NCI-H1105 treated with DMSO at 0.1 percent for 48 hours (cell line): ENCODE measurements at places on chromosomes 2 and 18.

GRCh38 chr2:3433339-3433699 is 53.8 kb downstream of the TRAPPC12 start:
- no peak for DNase-seq

DNA sequence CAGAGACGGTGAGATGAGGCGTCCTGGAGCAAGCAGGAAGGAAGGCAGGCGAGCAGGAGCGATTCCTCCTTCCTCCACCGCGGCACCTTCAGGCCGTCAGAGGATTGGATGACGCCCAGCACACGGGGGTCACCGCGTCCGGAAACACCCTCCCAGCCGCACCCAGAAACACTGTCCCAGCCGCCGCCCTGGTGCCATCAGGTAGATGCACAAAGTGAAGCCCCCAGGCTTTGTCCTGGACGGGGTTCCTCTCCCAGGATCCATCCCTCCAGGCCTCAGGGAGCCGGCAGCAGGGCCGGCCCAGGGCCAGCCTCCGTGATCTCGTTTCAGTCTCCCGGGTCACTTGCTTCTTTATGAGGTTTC is 31.5 kb downstream of the RTP5 start:
- DNase-seq, result no peak

GRCh38 chr2:8790739-8791162 is 46.7 kb downstream of the KIDINS220 start:
- no peak for DNase-seq

- DNase-seq, result no peak
Measured at GRCh38 chr18:46789088-46789487, 32.2 kb upstream of the ST8SIA5 start.

DNA sequence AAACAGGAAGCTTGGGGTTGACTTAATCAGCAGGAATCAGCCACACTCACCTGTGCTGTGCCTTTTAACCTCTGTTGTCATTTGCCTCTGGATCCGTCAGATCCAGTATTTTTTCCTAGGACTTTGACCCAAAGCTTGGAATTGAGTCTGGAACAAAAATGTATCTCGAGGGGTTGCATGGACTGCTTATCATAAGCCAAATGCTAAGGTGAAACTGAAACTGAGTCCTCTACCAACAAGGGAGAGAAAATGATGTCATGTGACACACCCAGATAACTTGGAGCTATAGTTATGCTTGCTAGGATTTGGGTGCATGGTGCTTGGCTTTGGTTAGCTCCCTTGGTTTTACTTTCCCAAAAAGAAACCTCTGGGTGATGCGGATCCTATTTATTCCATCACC is 2158.6 kb upstream of the PIK3C3 start:
- DNase-seq, result no peak

DNA sequence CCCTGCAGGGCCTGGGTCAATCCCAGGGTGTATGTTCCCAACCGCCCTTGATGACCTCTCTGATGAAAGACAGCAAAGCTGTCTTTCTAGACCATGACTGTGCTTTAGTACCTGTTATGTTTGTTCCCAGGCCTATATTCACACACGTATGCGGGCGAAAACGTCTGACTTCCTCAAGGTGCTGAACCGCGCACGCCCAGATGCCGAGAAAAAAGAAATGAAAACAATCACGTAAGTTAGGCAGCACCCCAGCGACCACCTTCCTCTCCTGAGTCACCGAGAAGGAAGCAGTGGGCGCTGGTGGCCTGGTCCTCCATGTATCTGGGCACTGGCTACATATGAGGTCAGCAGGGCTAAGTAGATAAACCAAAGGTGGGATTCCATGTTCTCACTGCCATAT is 11.1 kb upstream of the GPBAR1 start:
- DNase-seq, result no peak

DNA sequence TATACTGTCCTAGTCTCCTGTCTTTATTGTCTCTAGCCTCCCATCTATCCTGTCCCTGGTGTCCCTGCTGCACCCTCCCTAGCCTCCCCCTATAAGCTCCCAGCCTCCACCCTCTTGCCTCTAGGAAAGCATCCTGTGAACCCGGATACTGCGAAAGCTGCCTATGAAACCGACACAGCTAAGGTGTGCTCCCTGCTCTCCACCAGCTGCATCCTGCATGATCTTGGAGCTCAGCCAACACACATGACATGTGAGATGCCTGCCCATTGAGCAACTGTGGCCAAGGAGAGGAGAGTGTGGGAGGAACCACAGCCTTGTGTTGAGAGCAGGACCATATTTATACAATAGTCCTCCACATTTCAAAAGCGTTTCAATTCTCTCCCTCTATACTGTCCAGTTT is 187.1 kb downstream of the ZBTB7C start:
- peak; percentile 96 for DNase-seq

DNA sequence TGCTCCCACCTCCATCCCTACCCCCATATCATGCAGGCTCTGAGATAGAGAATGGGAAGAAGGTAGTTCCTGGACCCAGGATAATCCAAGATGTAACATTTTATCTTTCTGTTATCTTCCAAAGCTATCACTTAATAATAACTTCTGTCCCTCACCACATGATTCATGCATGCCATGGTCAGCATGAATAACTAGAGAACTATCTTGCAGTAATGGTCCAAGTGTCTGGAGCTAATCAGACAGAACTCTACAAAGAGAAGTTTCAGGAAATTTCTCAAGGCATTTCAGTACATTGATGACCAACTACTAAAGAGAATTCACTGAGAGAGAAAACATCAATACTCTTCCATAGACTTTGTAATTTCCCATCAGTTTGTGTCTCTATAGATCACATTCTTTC is 1469.7 kb upstream of the PIK3C3 start:
- no peak for DNase-seq

GRCh38 chr2:166661824-166662223 is 167.8 kb upstream of the SCN7A start:
- DNase-seq, result no peak

DNA sequence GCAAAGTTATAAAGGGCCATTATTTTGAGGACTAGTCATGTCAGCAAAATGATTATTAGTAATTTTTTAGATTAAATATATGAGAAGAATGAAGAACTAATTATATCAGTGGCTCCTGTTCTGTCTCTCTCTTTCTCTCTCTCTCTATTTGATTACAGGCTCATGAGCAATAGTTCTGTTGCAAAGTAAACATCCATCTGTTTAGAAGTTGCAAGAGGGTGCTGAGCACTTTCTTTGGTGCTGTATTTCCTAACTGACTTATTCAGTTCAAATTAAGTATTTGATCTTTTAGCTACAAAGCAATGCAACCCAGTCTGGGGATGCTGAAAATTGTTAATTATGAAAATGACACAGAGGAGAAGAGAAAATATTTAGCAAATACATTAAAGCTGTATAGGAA is 408.1 kb upstream of the UBE2E3 start:
- DNase-seq, result no peak

GRCh38 chr2:3895021-3895420 is 191.6 kb downstream of the DCDC2C start:
- no peak for DNase-seq

DNA sequence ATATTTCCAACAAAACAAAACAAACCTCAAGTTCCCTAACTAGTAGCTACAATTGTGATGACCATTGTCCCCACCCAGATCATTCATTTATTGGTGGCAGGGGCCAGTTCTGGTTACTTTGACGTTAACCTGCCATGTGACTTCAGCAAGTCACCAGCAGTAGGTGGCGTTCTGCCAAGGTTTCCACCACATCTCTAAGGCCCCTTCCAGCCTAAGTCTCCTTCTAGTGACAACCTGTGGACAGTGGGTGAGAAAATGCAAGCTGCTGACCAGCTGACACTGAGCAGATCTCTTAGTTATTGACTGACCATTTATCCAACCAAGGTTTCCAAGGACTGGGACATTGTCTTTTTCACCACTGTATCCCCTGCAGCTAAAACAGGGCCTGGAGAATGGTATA is 98.4 kb downstream of the GPR39 start:
- no peak for DNase-seq

DNA sequence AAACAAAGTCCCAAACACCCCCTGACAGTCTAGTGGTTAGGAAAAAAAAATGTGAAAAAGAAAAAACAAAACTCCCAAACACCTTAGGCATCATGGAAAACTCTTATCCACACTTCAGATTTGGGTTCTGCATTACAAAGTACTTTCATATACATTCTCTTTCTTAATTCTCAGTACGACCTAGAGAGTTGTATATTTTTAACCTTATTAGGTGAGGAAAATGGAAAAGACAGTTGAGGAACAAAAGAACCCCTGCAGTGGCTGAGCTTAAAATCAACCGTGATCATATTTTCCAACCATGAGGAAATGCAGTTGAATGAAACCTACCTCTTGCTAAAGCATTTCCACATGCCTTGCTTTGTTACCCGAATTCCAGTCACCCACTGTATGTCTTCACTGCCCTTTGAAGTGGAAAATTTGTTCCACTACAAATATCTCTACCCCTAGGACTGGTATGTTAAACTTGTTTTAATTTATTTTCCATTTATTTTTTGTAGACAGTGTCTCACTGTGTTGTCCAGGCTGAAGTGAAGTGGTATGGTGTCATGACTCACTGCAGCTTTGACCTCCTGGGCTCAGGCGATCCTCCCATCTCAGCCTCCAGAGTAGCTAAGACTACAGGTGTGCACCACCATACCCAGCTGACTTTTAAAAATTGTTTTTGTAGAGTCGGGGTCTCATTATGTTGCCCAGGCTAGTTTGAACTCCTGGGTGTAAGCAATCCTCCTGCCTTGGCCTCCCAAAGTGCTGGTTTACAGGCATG is 56.9 kb upstream of the LPIN2 start:
- no peak for DNase-seq

- no peak for DNase-seq
Measured at GRCh38 chr2:241941691-241942301, 72.3 kb downstream of the RTP5 start.

DNA sequence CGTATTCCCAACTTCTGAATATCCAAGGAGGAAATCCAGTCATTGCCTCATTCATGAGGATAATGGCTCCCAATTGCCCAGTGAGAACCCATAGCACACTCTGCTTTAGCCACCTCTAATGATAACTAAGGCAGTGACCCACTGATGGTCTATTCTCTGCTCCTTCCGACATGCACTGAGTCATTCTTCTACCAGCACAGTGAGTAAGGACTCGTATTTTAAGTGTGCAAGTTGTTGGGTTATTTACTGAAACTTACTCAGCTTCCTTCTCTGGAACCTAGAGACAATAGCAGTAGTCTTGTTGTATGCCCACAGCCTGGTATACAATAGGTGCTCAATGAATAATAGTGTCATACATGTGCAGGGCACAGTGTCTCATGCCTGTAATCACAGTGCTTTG is 81.1 kb upstream of the ZNF397 start:
- DNase-seq, result no peak

DNA sequence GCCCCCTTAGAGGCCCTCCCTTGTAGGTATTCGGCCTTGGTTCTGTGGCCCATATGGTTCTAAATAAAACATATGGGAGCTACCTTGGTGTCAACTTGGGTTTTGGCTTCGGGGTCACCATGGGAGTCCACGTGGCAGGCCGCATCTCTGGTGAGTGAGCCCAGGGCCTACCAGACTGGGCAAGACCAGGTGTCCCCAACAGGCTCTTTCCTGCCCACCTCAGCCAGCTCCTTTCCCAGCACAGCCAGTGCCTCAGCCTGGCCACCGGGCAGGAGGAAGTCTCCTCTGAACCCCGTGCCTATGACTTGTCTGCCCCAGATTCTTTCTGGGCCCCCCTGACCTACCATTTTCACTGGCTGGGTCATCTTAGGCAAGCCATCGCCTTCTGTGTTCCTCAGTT is 268.8 kb upstream of the TEKT4 start:
- DNase-seq, result no peak

DNA sequence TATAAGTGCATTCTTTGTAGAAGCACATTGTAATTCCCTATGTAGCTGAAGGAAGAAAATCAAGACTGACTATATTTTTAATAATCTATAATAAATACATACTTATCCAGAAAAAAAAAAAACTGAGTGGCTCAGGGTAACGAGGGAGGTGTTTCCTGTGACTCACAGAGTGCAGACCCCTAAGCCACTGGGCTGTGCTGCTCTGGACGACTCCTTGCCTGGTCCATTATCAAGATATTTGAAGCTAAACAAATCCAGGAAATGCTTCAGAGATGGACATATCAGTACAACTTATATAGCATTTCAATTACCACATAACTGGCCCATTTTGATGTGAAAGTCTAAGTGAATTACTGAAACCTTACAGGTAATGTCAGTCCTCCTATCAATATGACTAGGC is 80.6 kb downstream of the PIGN start:
- DNase-seq, result no peak

DNA sequence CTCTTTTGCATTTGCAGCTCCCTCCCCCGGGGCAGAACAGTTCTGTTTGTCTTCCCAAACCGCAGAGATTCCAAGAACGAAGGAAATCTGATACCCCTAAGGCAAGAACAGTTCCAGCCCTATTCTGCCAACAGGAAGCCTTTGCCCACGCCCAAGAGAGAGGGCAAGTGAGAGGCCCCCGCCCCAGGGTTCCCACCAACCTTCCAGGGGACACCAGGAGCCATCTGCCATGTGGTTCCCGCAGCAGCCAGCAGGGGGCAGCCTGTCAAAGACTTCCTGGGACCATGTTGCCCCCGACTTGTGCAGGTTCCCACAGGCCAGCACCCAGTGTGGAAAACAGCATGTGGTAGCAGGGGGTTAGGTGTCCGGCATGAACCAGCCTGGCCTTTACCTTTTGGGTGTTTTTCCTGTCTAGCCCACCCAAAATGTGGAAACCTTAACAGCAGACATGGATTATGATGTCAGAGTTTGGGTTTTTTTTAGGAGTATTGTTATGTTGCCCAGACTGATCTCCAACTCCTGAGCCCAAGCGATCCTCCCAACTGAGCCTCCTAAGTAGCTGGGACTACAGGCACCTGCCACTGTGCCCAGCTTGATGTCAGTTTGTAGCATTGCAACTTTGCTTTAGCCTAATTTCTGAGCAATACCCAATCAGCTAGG is 21.7 kb upstream of the EFHD1 start:
- peak; percentile 13 for DNase-seq

DNA sequence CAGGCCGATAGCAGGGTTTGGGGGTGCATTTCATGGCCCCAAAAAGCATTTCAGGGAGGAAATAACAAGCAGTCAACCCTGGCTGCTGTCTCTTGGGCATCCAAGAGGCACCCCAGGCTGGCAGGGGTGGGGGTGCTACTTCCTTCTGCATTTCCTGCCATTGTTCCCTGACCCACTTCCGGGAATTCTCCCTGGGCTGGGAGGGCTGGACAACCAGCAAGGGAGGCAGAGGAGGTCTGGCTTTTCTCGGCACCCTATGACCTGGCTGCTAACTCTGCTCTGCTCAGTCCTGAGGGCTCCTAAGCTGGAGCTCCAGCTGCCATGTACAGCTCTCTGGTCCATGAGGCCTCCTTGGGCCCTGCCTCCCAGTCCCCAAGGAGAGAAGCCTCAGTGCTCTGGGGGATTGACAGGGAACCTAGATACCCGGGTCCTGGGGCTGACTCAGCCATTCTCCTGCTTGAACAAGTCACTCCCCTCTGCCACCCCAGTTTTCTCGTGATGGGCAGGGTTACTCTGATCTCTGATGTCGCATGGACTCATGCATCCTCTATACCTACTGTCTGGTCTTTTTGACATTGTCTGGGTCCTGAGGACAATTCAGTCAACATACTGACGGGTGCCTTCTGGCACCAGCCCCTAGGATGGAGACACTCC is 47.2 kb downstream of the DYSF start:
- DNase-seq, result no peak
